Endothelial cell of coronary artery (primary cell): ENCODE measurements at places on chromosomes 1 and 21. TPM values are rescaled to one million over a fixed set of nuclear protein-coding genes. Genes with fewer than 3 reads are reported as not detected.

CFHR5 gene
- not detected in 2 replicates for total RNA-seq

FCRLB gene
- total RNA-seq, result 1.3 TPM in 2 replicates

OR6N1 gene
- not detected in 2 replicates for total RNA-seq

FAM72B gene
- total RNA-seq, result 1.8 and 3.6 TPM in 2 replicates

PLPPR5 gene
- not detected in 2 replicates for total RNA-seq

LINGO4 gene
- not detected in 2 replicates for total RNA-seq

ETV3L gene
- not detected in 2 replicates for total RNA-seq

CDC7 gene
- 2.9 and 5.3 TPM in 2 replicates for total RNA-seq

SFN gene
- total RNA-seq, result 0.28 TPM in 1 of 2 replicates, not detected in the other

PTPN14 gene
- 70.3 and 75.4 TPM in 2 replicates for total RNA-seq

RASSF5 gene
- total RNA-seq, result 0.19 and 0.54 TPM in 2 replicates

LAX1 gene
- 0.09 TPM in 1 of 2 replicates, not detected in the other for total RNA-seq

PFKL gene
- 240 and 386 TPM in 2 replicates for total RNA-seq

HFM1 gene
- under 0.01 TPM in 2 replicates for total RNA-seq

F5 gene
- under 0.01 TPM in 1 of 2 replicates, not detected in the other for total RNA-seq

CR2 gene
- not detected in 2 replicates for total RNA-seq

FNBP1L gene
- total RNA-seq, result 68.2 and 71.9 TPM in 2 replicates

TPTE gene
- total RNA-seq, result not detected in 2 replicates

CACNA1S gene
- total RNA-seq, result not detected in 2 replicates

ACKR1 gene
- 0.18 and 0.75 TPM in 2 replicates for total RNA-seq

MCOLN2 gene
- 0.09 TPM in 1 of 2 replicates, not detected in the other for total RNA-seq

HENMT1 gene
- 1.2 and 1.8 TPM in 2 replicates for total RNA-seq

TINAGL1 gene
- total RNA-seq, result 336 and 343 TPM in 2 replicates

PPP1R8 gene
- 41.4 and 44.9 TPM in 2 replicates for total RNA-seq

OR2M4 gene
- not detected in 2 replicates for total RNA-seq

MEX3A gene
- total RNA-seq, result 5.6 and 12.3 TPM in 2 replicates

CD34 gene
- 30.3 and 51.4 TPM in 2 replicates for total RNA-seq

KDF1 gene
- under 0.01 TPM in 1 of 2 replicates, not detected in the other for total RNA-seq
